ENCODE measurements at places on chromosomes 4 and X.
A peak's percentile ranks its signal among the peaks of the same experiment; 100 is the strongest.

GRCh38 chr4:74433541-74434172 lies 11.3 kb upstream of the AREG start:
- no peak overlapping the region for H3K4me3 ChIP-seq
- DNase-seq: no peak
- H3K27me3 ChIP-seq: peaks cover 4% of the 10 kb centered on the region

DNA sequence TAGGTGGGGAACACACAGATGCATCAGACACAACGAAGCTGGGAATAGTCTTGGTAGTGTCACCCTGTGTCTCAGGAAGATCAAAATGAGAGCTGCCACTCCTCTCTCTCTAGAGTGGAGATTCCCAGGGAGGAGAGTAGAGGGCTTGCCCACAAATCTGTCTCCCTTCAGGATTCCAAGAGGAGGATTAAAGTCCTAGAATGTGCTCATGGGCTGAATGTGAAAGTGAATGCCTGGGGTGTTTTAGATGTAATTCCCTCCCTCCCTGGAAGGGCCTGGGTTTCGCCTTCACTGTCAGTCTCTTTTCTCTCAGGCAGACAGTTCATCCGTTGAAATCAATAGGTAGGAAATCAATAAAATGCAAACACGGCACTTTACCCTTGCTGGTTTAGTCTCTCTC lies 282.6 kb upstream of the PPARGC1A start:
- peaks cover 3% of the 10 kb centered on the region for H3K27me3 ChIP-seq
- peaks cover 7% of the 10 kb centered on the region for H3K4me1 ChIP-seq
- H3K27ac ChIP-seq: no peak overlapping the region
- H3K4me3 ChIP-seq: no peak overlapping the region
- no peak for DNase-seq
- no peaks in the 10 kb centered on the region for H3K36me3 ChIP-seq

DNA sequence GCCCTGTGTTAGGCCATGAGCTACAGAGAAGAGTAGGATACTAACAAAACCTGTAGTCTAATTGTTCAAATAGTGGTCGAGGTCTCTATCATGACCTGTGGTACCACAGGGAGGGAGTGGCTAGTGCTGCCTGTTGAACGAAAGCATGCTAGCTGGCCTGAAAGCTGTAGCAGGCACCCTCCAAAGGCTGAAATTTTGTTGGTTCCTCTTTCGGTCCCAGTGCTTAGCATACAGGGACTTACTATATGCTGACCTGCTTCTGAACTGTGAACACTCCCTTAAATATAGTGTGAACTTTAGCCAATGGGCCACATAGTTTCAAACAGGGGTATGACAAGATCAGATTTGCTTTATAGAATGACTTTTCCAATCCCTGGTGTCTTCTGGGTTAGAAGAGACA lies 113.4 kb downstream of the PJA1 start:
- no peaks in the 10 kb centered on the region for H3K27me3 ChIP-seq
- H3K27ac ChIP-seq: no peak overlapping the region
- H3K4me3 ChIP-seq: no peak overlapping the region
- no peaks in the 10 kb centered on the region for H3K36me3 ChIP-seq
- H3K4me1 ChIP-seq: no peaks in the 10 kb centered on the region

DNA sequence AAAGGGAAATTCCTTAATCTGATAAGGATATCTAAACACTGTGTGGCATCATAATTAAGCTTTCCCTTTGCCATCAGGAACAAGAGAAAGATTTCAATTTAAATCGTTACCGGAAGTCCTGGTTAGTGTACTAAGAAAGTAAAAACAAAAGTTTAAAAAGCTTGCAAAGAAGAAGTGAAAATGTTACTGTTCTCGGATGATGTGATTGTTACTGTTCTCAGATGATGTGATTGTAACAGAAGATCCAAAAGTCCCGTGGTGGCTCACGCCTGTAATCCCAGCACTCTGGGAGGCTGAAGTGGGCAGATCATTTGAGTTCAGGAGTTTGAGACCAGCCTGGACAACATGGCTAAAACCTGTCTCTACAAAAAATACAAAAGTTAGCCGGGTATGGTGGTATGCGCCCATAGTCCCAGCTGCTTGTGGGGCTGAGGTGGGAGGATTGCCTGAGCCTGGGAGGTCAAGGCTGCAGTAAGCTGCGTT lies 62.5 kb downstream of the RGS12 start:
- H3K4me1 ChIP-seq: peaks cover 10% of the 10 kb centered on the region
- peaks cover 17% of the 10 kb centered on the region for H3K36me3 ChIP-seq
- peak; percentile 38 for DNase-seq
- no peak overlapping the region for H3K27ac ChIP-seq
- H3K4me3 ChIP-seq: no peak overlapping the region

DNA sequence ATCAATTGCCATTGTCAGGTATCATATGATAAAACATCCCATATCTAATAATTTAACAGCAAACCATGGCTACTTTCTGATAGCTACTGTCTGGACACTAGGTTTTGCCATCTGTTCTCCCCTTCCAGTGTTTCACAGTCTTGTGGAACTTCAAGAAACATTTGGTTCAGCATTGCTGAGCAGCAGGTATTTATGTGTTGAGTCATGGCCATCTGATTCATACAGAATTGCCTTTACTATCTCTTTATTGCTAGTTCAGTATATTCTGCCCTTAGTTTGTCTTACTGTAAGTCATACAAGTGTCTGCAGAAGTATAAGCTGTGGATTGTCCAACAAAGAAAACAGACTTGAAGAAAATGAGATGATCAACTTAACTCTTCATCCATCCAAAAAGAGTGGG lies 7.0 kb downstream of the NPY5R start:
- no peak overlapping the region for H3K4me3 ChIP-seq
- no peaks in the 10 kb centered on the region for H3K36me3 ChIP-seq
- H3K4me1 ChIP-seq: no peaks in the 10 kb centered on the region
- no peak overlapping the region for H3K27ac ChIP-seq

DNA sequence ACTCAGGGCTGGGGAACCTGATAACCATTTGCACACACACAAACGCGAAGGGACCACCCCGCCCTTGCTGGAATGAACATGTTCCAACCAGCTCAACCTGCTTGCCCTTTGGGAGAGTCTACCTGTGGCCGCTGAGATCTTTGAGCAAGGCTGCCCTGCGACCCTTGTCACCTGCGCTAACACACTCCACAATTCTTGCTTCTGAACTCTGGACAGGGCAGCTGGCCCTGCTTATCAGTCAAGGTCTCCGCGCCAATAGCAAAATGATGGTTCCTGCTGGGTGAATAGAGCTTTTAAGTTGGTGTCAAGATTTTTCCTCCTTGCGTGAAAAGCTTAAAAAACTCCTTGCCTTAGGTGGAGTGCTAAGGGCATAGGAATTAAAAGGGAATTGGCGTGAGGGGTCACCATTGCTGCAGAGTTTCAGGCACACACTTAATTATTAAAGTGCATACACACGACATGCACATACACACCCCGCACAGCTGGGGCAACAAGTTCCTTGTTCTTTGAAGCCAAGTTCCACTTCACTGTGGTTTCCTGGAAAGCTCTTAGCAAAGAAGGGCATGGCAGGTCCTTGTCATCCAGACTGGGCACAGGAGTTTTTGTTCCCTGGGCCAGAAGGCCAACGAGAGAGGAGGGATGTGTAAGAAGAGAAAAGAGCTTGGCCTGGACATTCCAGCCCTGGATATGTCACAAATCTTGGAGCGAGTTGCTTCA lies 207.7 kb downstream of the STIM2 start:
- no peaks in the 10 kb centered on the region for H3K36me3 ChIP-seq
- no peak overlapping the region for H3K4me3 ChIP-seq
- H3K27ac ChIP-seq: no peak overlapping the region
- H3K4me1 ChIP-seq: no peaks in the 10 kb centered on the region
- DNase-seq: peak; percentile 64

DNA sequence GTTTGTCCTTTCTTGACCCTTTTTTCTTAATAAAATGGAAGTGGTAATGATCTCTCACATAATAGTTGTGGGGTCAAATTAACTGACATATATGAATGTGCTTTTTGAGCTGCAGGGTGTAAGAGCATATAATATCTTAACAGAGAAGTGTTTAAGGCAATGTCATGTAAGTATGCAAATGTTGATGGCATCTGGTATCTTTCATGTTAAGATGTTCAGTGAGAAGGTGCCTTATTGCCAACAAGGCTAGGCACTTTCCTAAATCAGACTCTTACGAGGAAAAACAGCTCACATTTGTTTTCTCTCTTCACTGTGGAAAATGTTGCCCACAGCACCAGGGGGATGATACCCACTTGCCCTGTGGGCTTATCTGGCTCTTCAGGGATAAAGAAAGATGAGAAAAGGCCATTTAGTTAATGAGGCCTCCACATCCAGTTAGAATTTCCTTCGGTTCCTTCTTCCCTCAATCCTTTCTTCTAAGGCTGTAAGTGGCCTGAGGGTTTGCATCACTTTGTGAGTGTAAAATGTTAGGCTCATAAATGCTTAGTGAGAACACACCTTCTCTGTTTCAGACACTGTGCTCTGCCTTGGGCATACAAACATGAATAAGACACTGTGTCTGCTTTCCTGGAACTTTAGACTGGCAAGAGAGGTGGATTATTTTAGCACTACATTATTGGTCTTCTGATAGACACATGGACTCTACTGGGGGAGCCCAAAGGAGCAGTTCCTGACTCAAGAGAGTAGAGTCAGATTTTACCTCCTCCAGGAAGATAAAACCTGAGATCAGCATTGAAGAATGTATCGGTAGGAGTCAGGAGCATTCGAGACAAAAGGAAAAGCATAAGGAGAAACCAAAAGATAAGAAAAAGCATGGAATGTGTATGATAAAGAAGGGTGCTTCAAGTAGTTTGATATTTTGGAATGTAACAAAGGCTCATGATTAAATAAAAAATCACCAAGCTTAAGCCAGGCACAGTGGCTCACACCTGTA lies 135.5 kb downstream of the SOWAHB start:
- H3K27ac ChIP-seq: peak overlapping the region; percentile 27
- no peaks in the 10 kb centered on the region for H3K36me3 ChIP-seq
- DNase-seq: no peak
- no peak overlapping the region for H3K4me3 ChIP-seq

GRCh38 chr4:112222219-112222955 lies 9.2 kb upstream of the AP1AR start:
- no peak overlapping the region for H3K27ac ChIP-seq
- no peak for DNase-seq
- H3K4me1 ChIP-seq: no peaks in the 10 kb centered on the region
- no peak overlapping the region for H3K4me3 ChIP-seq
- no peaks in the 10 kb centered on the region for H3K36me3 ChIP-seq

GRCh38 chr4:187415231-187415630 lies 580.3 kb upstream of the ZFP42 start:
- H3K27ac ChIP-seq: no peak overlapping the region
- H3K4me1 ChIP-seq: no peaks in the 10 kb centered on the region
- no peak overlapping the region for H3K4me3 ChIP-seq
- DNase-seq: no peak
- no peaks in the 10 kb centered on the region for H3K27me3 ChIP-seq

- no peak overlapping the region for H3K27ac ChIP-seq
- no peak overlapping the region for H3K4me3 ChIP-seq
- H3K4me1 ChIP-seq: peaks cover 16% of the 10 kb centered on the region
- H3K36me3 ChIP-seq: no peaks in the 10 kb centered on the region
Measured at GRCh38 chrX:68438575-68438974, 5.3 kb upstream of the OPHN1 start.

GRCh38 chr4:37392521-37393255 lies 148.1 kb downstream of the NWD2 start:
- no peaks in the 10 kb centered on the region for H3K4me1 ChIP-seq
- H3K27ac ChIP-seq: no peak overlapping the region
- no peak for DNase-seq
- no peak overlapping the region for H3K4me3 ChIP-seq
- H3K36me3 ChIP-seq: no peaks in the 10 kb centered on the region

DNA sequence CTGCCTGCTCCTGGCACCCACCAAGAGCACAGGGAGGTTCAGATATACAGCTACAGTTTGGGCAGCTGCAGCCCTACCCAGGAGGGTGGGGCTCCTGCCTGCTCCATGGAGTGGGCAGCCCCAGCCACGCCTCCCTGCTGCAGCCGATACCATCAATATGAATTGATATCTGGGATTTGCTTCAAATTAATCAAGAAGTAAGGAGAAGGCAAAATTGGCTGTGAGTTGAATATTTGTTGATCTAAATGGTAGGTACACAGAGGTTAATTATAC lies 31.2 kb upstream of the ZNF280C start:
- peaks cover 17% of the 10 kb centered on the region for H3K4me1 ChIP-seq
- no peak overlapping the region for H3K4me3 ChIP-seq
- no peak overlapping the region for H3K27ac ChIP-seq

- H3K4me1 ChIP-seq: peaks cover 24% of the 10 kb centered on the region
- H3K27ac ChIP-seq: peak overlapping the region; percentile 50
- no peaks in the 10 kb centered on the region for H3K27me3 ChIP-seq
- H3K36me3 ChIP-seq: peaks cover 3% of the 10 kb centered on the region
- no peak for DNase-seq
- no peak overlapping the region for H3K4me3 ChIP-seq
Measured at GRCh38 chr4:924107-925096, 7.7 kb downstream of the GAK start.

- no peak overlapping the region for H3K4me3 ChIP-seq
- no peaks in the 10 kb centered on the region for H3K36me3 ChIP-seq
- H3K4me1 ChIP-seq: no peaks in the 10 kb centered on the region
- no peak overlapping the region for H3K27ac ChIP-seq
Measured at GRCh38 chrX:73266766-73267165, 52.1 kb upstream of the NAP1L2 start.

GRCh38 chr4:23290656-23291055 lies 597.9 kb downstream of the GBA3 start:
- no peaks in the 10 kb centered on the region for H3K4me1 ChIP-seq
- no peak overlapping the region for H3K27ac ChIP-seq
- no peaks in the 10 kb centered on the region for H3K36me3 ChIP-seq
- DNase-seq: no peak
- peaks cover 2% of the 10 kb centered on the region for H3K27me3 ChIP-seq
- no peak overlapping the region for H3K4me3 ChIP-seq

- H3K4me1 ChIP-seq: peaks cover 19% of the 10 kb centered on the region
- DNase-seq: no peak
- H3K27ac ChIP-seq: peak overlapping the region; percentile 28
- peaks cover 6% of the 10 kb centered on the region for H3K36me3 ChIP-seq
- H3K27me3 ChIP-seq: no peaks in the 10 kb centered on the region
Measured at GRCh38 chr4:176726803-176727202, 65.9 kb downstream of the VEGFC start.

GRCh38 chrX:19673375-19674040 lies 158.2 kb upstream of the MAP3K15 start:
- H3K27me3 ChIP-seq: no peaks in the 10 kb centered on the region
- DNase-seq: peak; percentile 88
- no peak overlapping the region for H3K4me3 ChIP-seq
- peaks cover 47% of the 10 kb centered on the region for H3K4me1 ChIP-seq
- peaks cover 3% of the 10 kb centered on the region for H3K36me3 ChIP-seq

DNA sequence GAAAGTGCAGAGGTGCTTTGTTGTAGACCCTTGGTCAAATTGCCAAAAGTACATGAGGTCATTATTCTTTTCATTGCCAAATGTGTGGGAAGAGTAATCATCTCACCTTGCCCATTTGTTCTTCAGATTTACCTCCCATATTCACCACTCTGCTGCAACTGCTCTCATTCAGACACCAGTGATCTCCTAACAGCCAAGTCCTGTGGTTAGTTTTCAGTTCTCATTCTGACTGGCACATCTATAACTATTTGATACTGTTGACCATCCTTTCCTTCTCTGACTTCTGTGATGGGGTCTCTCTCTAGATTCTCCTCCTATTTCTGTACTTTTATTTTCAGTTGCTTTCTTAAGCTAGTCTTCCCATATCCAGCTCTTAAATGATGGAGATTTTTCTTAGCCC lies 39.8 kb downstream of the GRIA3 start:
- H3K4me3 ChIP-seq: no peak overlapping the region
- no peaks in the 10 kb centered on the region for H3K36me3 ChIP-seq
- no peak overlapping the region for H3K27ac ChIP-seq
- no peak for DNase-seq
- H3K4me1 ChIP-seq: no peaks in the 10 kb centered on the region
- no peaks in the 10 kb centered on the region for H3K27me3 ChIP-seq

Data from osteocyte (in vitro differentiated cells).